ENCODE measurements at places on chromosomes 7 and 10. TPM values are rescaled to one million over a fixed set of nuclear protein-coding genes. Genes with fewer than 3 reads are reported as not detected.

CCDC126 gene
- 15.6 TPM for total RNA-seq

ACBD5 gene
- total RNA-seq = 23.5 TPM

ATRNL1 gene
- total RNA-seq = not detected

ZNF804B gene
- total RNA-seq = not detected

MRLN gene
- not detected for total RNA-seq

TTYH3 gene
- 68.9 TPM for total RNA-seq

SNX10 gene
- 0.80 TPM for total RNA-seq

EIF4H gene
- 395 TPM for total RNA-seq

FRMD4A gene
- 133 TPM for total RNA-seq

NCOA4 gene
- 299 TPM for total RNA-seq

OR2A2 gene
- total RNA-seq = not detected

IL6 gene
- total RNA-seq = 23.7 TPM

FKBP9 gene
- 95.6 TPM for total RNA-seq

MMD2 gene
- total RNA-seq = not detected

IQUB gene
- 0.43 TPM for total RNA-seq

PNPLA8 gene
- 41.8 TPM for total RNA-seq

IL2RA gene
- total RNA-seq = not detected

SMURF1 gene
- 25.3 TPM for total RNA-seq

MAD1L1 gene
- total RNA-seq = 45.5 TPM

CFTR gene
- total RNA-seq = not detected

TAX1BP1 gene
- total RNA-seq = 87.8 TPM

ZNF92 gene
- 18.5 TPM for total RNA-seq

IGFBP1 gene
- total RNA-seq = 0.72 TPM

TSPAN33 gene
- not detected for total RNA-seq

AVL9 gene
- 44.7 TPM for total RNA-seq

SFRP5 gene
- total RNA-seq = not detected

ADAM8 gene
- total RNA-seq = 0.13 TPM

HOXA4 gene
- 1.9 TPM for total RNA-seq

ANLN gene
- total RNA-seq = 154 TPM

WNT8B gene
- total RNA-seq = not detected

PLCE1 gene
- total RNA-seq = under 0.01 TPM

TACR2 gene
- total RNA-seq = 0.13 TPM

HOXA9 gene
- 27.9 TPM for total RNA-seq

ZNF365 gene
- 2.2 TPM for total RNA-seq

FFAR4 gene
- not detected for total RNA-seq

LRGUK gene
- total RNA-seq = 0.13 TPM

MSS51 gene
- 2.0 TPM for total RNA-seq
